ENCODE measurements at places on chromosomes 7 and 10.

DNA sequence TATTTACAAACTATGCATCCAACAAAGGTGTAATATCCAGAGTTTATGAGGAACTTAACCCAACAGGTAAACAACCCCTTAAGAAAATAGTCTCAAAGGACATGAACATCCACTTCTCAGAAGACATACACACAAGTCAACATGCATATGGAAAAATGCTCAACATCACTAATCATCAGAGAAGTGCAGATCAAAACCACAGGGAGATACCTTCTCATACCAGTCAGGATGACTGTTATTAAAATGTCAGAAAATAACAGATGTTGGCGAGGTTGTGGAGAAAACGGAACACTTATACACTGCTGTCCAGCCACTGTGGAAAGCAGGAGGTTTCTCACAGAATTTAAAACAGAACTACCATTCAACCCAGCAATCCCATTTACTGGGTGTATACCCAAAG, 84.0 kb downstream of the ADD3 start:
- no peak for DNase-seq

DNA sequence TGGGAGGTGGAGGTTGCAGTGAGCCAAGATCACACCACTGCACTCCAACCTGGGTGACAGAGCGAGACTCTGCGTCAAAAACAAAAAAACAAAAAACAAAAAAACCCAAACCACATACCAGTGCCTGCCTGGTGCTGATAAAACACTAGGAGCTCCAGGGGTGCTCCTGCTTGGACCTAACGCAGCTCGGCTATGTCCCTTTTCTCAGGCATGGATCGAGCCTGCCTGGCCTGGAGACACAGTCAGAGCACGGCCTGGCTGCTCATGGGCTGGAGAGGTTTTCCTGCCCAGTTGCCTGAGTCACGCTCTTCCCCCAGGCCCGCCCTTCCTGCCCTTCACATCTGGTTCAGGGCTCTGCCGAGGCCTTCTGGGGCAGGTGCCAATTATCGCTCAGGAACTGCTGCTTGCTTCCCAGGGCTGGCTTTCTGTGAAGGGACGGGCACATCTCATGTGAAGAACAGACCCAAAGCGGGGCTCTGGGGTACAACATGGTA, 12.6 kb upstream of the NPFFR1 start:
- peak; percentile 50 for DNase-seq

GRCh38 chr10:11677480-11677879, 64.7 kb upstream of the ECHDC3 start:
- DNase-seq, result no peak

DNA sequence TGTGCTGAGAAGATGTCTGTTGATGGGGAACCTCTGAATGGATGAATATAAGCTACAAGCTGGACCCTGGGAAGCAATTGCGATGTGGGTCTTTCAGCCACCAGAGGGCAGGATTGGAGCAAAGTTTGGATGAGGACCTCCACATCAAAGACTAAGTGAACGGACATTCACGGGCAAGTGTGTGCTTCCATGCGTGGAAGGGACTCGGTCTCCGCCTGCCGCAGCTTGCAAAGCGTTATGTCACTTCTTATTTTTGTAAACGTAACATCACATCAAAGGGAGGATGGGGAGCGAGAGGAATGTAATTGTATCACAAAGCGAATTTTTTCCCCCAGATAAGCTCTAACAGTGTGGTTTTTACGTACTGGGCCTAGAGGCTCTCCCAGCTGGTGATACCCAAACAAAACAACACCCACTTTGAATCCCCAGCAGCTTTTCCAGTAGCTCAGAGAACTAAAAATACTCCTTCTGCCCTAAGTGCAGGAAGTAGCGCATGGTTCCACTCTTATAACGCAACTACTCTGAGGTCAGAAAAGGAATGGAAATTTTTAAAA, 65.0 kb downstream of the VWA2 start:
- peak; percentile 83 for DNase-seq

DNA sequence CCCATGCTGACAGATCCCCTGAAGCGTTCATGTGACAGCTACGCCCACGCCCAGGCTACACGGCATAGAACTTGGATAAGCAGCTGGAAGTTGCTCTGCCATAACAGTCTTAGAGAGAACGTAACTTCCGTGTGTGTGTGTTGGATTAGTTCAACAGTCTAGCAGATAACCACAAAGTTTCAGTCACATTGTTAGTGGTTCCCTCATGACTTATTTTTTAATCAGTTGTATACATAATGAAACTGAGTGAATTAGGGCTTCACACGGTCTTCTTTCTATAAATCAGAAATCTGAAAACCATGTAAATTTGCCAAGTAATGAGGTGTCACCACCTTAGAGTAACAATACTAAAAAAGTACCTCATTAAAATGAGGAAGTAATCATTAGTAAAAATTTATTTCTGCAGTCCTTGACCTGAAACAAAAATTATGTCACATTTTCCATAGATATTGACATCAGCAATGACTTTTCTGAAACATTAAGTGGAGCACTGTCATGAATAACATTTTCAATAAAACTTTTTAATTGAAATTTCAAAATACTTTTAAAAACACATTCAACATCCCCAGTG, 21.7 kb upstream of the MACC1 start:
- peak; percentile 55 for DNase-seq

GRCh38 chr10:118572256-118573041, 23.0 kb downstream of the PRLHR start:
- no peak for DNase-seq

- no peak for DNase-seq
Observed at GRCh38 chr10:84695902-84696301, 367.5 kb downstream of the CCSER2 start.

DNA sequence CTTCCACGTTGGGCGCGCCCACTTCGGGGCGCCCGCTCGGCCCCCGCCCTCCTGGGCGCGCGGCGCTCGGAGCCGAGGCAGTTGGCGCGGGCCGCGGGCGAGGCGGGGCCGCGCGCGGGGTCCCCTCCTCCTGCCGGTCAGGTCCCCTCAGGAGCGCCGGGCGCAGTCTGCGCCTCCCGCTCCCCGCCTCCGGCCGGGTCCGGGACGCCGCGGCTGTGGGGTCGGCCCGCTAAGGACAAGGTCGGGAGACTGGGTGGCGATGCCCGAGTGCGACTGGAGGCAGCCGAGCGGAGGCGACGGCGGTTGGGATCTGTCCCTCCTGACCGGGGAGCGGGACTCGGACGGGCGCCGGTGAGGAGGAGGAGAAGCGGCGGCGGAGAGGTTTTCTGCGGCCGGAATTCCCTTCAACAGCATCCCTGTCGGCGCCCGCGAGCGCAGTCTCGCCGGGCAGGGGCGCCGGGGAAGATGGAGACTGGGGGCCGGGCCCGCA, at the start of gene ATRNL1:
Gene ATRNL1, plus strand, starts transcription at position 80 of the 490 bp plus-strand sequence. Its CDS starts 386 bp downstream, at position 466.
- no peak for DNase-seq

GRCh38 chr7:36309301-36309700, 80.4 kb upstream of the ANLN start:
- DNase-seq, result no peak

DNA sequence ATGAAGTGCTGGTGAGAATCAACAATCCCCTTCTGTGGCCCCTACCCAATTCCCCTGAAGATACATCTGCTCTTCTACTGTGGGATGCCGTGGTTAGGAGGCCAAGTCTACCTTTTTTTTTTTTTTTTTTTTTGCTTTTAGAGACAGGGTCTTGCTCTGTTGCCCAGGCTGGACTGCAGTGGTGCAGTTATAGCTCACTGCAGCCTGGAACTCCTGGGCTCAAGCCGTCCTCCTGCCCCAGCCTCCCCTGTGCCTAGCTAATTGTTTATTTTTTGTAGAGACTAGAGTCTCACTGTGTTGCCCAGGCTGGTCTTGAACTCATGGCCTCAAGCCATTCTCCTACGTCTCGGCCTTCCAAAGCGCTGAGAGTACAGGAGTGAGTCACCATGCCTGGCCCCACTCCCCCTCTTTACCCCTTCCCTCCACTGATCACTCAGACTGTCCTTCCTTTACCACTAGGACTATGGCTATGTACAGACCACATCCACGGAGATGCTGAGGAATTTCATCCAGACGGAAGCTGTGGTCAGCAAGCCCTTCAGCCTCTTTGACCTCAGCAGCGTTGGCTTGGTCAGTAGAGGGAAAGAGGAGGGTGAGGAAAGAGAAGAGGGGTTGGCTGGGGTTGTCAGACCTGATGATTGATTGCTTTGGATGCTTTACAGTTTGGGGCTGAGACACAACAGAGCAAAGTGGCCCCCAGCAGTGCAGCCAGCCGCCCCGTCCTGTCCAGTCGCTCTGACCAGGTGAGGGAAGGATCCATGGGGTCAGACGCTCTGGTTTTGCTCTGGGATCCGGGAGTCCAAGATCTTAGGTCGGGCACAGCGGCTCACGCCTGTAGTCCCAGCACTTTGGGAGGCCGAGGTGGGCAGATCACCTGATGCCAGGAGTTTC, 1.8 kb downstream of the AP4M1 start:
- DNase-seq, result no peak

DNA sequence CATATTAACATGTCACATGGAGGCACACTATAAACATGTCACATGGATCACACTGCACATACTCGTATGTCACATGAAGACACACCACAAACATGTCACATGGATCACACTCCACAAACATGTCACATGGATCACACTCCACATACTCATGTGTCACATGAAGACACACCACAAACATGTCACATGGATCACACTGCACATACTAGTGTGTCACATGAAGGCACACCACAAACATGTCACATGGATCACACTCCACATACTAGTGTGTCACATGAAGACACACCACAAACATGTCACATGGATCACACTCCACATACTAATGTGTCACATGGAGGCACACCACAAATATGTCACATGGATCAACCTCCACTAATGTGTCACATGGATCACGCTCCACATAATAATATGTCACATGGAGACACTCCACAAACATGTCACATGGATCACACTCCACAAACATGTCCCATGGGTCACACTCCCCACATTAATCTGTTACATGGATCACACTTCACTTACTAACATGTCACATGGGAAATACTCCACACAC, 195.6 kb upstream of the PFKP start:
- no peak for DNase-seq

GRCh38 chr7:2115760-2116447, 116.8 kb downstream of the MAD1L1 start:
- no peak for DNase-seq

GRCh38 chr7:16688249-16688648, 42.3 kb downstream of the BZW2 start:
- no peak for DNase-seq

DNA sequence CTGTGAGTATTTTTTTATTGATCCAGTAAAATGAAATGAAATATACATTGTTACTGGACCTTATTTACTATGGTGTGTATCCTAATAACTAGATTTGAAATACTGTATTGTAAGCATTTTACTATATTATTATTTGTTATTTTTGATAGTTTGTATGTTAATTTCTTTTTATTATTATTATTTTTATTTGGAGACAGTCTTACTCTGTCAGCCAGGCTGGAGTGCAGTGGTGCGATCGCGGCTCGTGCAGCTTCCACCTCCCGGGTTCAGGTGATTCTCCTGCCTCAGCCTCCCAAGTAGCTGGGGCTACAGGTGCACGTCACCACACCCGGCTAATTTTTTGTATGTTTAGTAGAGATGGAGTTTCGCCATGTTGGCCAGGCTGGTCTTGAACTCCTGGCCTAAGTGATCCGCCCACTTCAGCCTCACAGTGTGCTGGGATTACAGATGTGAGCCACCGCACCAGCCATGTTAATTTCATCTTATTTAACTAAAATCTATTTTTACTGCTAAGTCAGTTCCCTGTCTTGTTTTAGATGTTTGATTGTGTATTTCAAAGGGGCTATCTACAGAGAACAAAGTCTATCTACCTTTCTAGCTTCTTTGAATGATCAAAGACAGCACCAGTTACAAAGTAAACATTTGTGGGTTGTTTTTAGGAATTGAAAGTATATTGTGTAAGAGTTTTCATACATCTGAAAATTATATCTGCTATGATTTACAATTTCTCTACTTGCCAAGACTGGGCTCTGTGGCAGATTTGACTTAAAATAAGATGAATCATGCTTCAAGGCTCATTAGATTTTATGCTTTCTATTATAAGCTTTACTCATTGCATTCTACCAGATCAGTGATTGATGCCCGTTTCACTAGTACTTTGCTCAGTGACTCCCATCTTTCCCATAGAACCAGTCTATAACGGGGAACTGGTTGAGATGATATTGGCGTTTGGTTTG, 41.6 kb downstream of the CDC123 start:
- peak; percentile 38 for DNase-seq

GRCh38 chr7:105365541-105366534, 22.9 kb downstream of the SRPK2 start:
- DNase-seq, result no peak

GRCh38 chr10:561721-562120, 127.7 kb downstream of the DIP2C start:
- no peak for DNase-seq

- DNase-seq, result no peak
Observed at GRCh38 chr10:125333209-125333591, 172.8 kb upstream of the CTBP2 start.

DNA sequence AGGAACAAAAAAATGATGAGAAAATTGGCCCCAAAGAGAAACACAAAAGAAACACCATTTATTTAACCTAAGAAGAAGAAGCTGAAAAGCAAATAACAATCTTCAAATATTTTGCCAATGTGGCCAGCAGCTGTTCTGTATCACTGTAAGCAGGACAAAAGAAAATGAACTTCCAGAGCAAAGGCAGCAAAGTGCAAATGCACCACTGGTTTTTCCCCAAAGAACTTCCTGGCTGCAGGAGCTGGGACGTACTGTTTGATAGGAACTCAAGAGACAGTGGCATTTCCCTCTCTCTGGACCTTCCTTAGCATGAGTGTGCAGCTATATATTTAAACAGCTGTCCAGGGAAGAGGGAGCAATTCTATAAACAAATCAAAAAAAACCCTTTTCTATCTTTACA, 60.4 kb downstream of the RNLS start:
- no peak for DNase-seq

GRCh38 chr10:7117806-7118674, 292.8 kb downstream of the SFMBT2 start:
- DNase-seq, result no peak

GRCh38 chr7:92657391-92657790, 67.2 kb upstream of the FAM133B start:
- no peak for DNase-seq

- DNase-seq, result no peak
Observed at GRCh38 chr10:45470098-45471012, 96.3 kb downstream of the ALOX5 start.

- DNase-seq, result no peak
Observed at GRCh38 chr7:727104-727805, at the start of gene PRKAR1B. Gene PRKAR1B, minus strand, starts transcription at chr7:727281. Its CDS starts 15,776 bp downstream, at chr7:711505.

DNA sequence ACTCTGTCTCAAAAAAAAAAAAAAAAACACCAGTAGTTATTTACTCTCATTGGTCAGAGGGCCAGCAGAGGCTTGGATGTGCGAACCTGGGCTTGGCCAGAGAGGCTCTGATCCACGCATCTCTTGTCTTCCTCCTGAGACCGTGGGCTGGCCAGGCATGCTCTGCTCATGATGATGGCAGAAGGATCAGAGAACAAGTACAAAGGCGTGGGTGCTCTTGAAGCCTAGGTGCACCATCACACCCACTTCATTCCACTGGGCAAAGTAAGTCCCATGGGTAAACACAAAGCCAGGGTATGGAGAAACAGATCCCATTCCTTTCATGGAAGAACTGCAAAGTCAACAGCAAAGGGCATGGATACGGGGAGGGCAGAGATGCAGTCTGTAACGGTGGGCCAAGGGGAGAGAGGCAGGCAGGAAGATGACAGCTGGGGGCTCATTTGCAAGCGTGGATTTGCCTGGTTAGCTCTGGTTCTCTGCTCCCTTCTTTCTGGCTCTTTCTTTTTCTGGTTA, 128.2 kb upstream of the SDK1 start:
- no peak for DNase-seq
